A549 treated with dexamethasone at 1 μM for 4 hours (cell line): ENCODE measurements at places on chromosomes 5 and 9. TPM values are rescaled to one million over a fixed set of nuclear protein-coding genes. Genes with fewer than 3 reads are reported as not detected.

Gene RGS7BP
- not detected in 5 replicates for total RNA-seq

Gene TGFBI
- total RNA-seq: 1,392 to 2,102 TPM (median 1,727 TPM) in 5 replicates

Gene TAF11L9
- total RNA-seq: not detected in 5 replicates

Gene BTNL8
- not detected in 5 replicates for total RNA-seq

Gene TAF11L5
- not detected in 5 replicates for total RNA-seq

Gene RPP25L
- total RNA-seq: 37.8 to 40.9 TPM (median 38.8 TPM) in 5 replicates

Gene ISL1
- total RNA-seq: 0.05 to 0.06 TPM (median 0.05 TPM) in 4 of 5 replicates, not detected in the other

Gene TMEM245
- 43.0 to 75.4 TPM (median 69.5 TPM) in 5 replicates for total RNA-seq
